ENCODE measurements at places on chromosomes 3 and 15.
A peak's percentile ranks its signal among the peaks of the same experiment; 100 is the strongest.

DNA sequence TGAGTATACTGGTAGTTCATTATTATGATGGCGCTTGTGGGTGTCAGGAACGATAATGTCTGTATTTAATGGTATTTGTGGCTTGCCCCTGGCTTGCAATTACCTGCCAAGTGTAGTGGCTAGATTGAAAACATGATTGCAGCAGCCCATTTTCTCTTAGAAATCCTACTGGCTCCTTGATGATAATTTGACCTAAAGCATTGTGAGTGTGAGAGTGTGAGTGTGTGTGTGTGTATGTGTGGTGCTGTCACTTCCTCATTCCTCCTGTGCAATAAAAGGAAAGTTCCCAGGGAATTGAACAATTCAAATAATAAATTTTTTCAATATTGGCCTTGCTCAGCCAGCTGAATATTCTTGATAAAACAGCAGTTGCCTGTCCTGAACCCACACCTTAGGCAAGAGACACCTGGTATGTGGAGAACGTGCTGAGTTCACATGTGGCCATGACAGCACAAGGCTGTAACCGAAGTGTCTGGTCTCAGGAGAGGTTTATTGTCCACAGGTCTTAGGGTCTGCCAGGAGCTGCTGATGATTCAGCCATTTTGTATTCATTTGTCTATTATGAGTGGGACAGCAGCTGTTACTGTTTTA, 193.3 kb downstream of the CD47 start:
- peak; percentile 40 for DNase-seq

GRCh38 chr15:41860049-41860828, 21.6 kb downstream of the PLA2G4B start:
- no peak for DNase-seq

DNA sequence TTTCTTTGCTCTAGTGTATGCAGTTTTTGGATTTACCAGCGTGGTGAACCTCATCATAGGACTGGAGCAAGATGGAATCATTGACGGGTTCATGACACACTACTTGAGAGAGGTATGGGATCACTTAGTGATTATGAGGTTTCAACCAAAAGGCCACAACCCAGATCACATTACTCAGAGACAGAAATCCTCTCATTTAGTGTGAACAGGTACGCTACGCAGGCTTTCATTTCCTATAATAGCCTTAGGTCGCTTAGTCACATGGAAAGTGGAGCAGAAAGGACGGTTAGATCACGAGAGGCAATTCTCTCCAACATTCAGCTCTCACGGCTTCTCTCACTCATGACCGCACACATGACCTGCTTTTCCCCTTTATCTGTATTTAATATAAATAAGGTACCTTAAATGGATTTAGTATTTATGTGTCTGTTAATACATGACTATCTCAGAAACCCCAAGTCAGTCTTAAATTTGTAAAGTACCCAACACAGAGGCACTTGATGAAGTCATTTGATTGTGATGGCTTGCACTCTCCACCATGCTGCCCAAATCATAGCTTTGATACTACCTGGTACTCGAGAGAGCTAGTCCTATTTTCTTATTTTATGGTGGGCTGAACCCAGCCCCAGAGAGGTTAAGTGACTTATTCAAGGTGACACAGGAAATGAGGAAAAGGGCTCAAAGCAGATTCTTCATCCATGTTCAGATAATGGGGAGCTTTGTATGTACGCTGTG, 8.6 kb downstream of the TM6SF1 start:
- no peak for DNase-seq

GRCh38 chr3:46280105-46280797, 38.0 kb downstream of the CCR3 start:
- no peak for DNase-seq

DNA sequence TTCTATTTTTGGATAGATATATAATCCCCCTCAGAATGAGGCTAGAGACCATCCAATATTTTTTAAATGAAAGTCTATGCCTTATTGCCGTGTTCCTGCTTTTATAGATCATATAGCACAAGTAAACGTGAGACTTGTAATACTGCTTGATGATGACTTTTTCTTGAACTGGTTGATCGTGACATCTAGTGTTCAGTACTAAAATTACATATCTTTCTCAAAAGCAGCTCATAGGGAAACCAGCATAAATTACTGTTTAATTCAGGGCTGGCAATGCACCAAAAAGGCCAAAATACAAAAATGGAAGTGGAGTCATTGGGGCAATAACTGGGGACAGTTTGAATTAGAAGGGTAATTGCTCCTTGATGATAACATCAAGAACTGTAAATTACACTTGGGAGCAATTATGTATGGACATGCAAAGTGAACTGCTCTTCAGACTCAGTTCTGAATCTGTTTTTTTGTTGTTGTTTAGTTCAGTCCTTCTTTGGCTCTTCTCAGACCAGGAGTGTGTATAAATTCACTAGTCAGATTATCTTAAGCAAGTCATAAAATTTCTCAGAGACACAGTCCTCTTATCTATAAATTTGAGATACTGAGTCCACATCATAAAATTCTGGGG, 325.3 kb downstream of the THSD4 start:
- peak; percentile 63 for DNase-seq

DNA sequence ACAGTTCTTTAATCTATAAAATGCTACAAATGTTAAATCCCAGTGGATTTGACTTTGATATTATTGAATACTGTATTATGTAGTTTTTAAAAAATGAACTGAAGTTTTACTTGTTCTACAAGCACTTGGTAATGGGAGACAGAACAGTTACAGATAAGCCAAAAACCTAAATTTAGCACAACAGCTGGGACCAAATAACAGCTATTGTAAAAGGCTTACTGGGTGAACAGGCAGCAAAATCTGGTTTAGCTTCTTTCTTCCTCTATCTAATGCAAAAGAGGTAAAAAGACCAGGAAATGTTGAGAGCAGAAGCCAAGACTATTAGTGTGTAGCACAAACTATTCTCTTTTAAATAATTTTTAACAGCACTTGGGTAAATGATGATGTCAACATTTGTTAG, 1.6 kb upstream of the ATOSA start:
- no peak for DNase-seq

GRCh38 chr15:92339361-92339760, 54.3 kb upstream of the ST8SIA2 start:
- DNase-seq: no peak

DNA sequence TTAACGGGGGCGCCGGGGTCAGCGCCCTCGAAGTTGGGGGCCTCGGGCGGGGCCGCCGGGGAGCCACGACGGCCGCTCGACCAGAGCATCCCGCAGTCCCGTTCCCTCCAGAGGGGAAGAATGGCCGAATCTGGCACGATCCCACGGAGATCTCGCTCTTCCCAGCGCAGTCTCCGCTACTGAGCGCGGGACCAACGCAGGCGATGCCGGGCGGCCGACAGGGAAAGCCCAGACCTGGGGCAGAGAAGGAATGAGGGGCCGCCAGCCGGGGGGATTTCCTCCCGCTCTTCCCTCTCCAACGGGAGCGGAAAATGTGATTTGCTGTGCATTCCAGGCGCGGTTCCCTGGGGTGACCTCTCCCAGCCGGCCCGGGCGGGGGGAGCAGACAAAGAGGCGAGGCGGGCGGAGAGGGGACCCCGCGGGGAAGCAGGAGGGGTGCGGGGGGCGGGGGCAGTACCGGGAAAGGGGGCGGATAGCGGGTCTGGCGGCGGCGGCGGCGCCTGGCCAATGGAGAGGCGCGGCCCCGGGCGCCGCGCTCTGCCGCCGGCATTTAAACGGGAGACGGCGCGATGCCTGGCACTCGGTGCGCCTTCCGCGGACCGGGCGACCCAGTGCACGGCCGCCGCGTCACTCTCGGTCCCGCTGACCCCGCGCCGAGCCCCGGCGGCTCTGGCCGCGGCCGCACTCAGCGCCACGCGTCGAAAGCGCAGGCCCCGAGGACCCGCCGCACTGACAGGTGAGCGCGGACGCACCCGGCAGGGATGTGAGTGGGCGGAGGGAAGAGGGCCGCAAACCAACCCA, at the start of gene GREM1:
TSS of gene GREM1 (plus strand) at position 579 of the 801 bp plus-strand sequence. CDS start 12,687 bp downstream, outside the sequence.
- no peak for DNase-seq

DNA sequence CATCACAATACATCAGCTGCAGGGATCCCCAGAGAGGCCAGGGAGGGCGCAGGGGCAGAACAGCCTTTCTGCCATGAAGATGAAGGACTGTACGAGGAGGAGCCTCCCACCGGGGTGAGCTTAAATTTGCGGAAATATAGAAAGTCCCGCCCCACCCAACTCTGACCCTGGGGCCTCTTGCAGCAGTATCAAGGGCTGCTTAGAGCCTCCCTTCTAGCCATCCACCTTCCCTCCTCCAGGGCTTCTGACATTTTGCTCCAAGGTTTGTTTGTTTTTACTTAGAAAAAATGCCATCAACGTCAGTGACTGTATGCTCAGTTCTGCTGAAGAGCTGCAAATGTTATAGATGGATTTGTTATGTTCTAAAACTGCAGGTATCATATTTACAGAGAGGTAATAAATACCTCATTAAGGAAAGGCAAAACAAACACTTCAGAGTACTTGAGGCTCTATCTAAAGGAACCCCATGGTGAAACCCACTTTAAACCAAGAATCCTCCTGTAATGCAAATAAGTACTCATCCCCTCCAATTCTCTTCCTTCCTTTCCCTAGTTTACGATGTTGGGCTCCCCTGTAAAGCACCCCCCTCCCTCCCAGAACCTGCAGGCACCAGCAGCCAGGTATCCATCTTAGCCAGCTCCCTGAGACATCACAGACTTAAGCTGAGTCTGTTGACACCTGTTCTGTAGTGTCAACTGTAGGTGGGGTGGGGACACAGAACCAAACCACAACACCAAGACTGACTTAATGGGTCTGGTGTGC, 30.5 kb downstream of the RFTN1 start:
- DNase-seq: peak; percentile 36

DNA sequence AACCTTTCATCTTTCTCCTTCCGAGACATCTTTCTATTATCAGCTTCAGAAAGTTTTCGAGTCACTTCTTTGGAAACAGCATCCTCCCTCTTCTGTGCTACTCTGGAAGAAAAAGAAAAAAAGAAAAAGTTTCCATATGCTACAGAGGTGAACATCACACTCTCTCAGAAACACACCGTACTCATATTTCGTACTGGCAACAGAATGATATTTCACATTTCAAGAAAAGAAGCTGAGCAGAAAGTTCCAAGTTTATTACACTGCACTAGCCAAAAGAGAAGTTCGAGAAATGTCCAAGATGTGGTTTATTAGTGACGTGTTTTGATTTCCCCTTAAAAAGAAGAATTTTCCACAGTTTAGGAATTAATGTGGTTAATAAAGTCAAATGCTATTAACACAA, 6.0 kb downstream of the SSR3 start:
- no peak for DNase-seq

- DNase-seq: no peak
Measured at GRCh38 chr15:39025881-39026280, 461.3 kb upstream of the RASGRP1 start.

DNA sequence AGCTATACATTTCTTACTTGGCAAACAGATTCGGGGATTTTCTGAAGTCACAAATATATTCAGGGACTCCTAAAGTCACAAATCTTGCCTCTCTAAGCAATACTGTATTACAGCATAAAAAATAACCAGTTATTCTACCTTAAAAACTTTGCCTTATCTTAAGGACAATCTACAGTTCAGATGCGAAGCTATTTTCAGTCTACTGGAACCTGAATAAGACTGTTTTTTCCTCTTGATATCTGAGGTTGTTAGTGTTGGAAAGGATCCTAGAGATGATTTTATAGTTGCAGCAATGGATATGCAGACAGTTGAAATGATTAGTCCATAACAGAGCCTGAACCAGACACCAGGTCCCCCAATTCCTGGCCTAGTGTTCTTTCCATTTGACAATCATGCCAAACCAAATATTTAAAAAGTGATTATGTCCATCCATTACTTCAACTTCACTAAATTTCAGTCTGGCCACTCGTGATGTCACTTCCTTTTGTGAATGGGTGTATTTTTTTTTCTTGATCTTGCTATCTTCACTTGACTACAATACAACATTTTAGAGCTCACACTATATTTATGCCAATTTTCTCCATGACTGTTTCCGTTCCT, 1.8 kb downstream of the HDGFL3 start:
- no peak for DNase-seq

DNA sequence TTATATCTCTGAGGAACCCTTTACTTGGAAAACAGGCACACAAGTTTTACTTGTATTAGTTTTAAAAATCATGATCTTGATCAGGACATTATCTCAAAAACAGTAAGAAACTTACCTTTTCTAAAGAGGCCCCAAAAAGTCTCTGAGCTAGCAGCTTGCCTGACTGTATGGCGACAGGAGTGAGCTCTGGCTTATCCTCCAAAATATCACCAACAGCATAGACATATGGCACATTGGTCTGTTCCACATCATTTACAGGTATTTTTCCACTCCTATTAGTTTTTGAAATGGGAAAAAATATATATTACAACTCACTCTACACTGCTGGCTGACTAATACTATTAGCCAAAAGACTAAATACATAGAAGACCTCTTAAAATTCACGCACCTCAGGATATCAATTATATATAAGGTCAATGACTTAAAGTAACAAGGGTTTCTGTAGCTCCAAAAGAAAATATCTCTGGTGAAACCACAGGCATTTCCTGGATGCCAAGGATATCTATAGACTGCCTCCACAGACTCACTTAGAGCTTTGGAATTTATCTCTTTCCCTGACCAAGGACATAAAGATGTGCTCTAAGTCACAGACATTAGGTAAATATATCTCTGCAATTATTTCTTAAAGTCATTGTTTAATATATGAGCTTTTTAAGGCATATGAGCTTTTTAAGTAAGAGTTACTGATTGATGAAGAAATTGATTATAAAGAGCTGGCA, 33.1 kb downstream of the TXNRD3 start:
- DNase-seq: no peak

- no peak for DNase-seq
Measured at GRCh38 chr15:96276438-96277210, 53.9 kb upstream of the NR2F2 start.

DNA sequence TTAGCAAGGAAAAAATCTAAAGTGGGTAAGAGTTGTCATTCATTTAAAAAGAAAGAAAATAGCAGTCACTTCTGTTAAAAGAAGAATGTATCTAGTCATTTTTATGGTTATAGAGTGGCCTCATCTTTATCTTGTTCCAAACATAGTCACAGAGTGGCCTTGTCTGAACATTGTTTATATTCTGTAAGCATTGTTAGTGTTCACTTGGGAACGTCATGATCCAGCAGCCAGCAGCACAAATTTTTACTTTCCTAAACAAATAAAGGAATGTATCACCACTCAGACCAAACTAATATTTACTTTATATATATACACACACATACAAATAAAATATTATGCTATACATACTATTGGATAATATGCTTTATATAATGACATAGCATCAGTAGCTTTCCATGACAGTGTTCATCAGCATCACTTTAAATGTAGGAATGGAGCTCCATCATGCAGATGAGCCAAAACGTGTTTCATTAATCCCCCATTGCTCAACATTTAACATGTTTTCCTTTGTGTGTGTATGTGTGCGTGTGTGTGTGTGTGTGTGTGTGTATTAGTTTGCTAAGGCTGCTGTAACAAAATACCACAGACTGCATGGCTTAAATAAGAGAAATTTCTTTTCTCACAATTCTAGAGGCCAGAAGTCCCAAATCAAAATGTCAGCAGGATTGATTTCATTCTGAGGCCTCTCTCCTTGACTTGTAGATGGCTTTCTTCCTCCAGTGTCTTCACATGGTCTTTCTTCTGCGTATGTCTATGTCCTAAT, 39.6 kb upstream of the GYG1 start:
- no peak for DNase-seq

- no peak for DNase-seq
Measured at GRCh38 chr15:101068961-101069653, 149.9 kb downstream of the LRRK1 start.

- DNase-seq: no peak
Measured at GRCh38 chr3:112779558-112780480, 66.8 kb downstream of the CD200R1L start.
